Calu3 (cell line): ENCODE measurements at places on chromosomes 5 and 9. TPM values are rescaled to one million over a fixed set of nuclear protein-coding genes. Genes with fewer than 3 reads are reported as not detected.

SGCD gene
- not detected in 2 replicates for total RNA-seq

PCDHA7 gene
- 0.95 and 1.2 TPM in 2 replicates for total RNA-seq

IL7R gene
- total RNA-seq: 0.19 and 0.20 TPM in 2 replicates

SHISAL2B gene
- total RNA-seq: not detected in 2 replicates

RC3H2 gene
- total RNA-seq: 44.0 and 45.5 TPM in 2 replicates

MEF2C gene
- 6.1 and 6.5 TPM in 2 replicates for total RNA-seq

SETD9 gene
- 11.1 and 11.9 TPM in 2 replicates for total RNA-seq

PCDHA4 gene
- total RNA-seq: 4.8 and 5.8 TPM in 2 replicates
